ENCODE measurements at places on chromosomes 6 and 20.

DNA sequence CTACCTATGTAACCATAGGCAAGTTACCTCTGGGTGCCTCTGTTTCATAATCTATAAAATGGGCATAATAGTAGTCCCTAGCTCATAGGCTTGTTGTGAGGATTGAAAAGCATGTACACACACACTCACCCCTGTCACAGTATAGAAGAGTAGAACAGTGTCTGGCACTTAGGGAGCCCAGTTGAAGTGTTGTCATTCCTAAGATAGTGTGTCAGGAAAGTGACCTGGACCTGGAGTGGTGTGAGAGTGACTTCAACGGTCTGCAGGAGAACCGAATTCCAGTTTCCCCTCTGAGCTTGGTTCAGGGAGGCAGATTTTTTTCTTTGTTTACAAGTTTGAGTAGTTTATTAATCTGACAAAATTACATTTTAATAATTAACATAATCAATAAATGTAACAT lies 229.9 kb upstream of the MAP3K7 start:
- DNase-seq, result no peak

GRCh38 chr6:72819609-72820008 lies 197.7 kb downstream of the KCNQ5 start:
- no peak for DNase-seq

DNA sequence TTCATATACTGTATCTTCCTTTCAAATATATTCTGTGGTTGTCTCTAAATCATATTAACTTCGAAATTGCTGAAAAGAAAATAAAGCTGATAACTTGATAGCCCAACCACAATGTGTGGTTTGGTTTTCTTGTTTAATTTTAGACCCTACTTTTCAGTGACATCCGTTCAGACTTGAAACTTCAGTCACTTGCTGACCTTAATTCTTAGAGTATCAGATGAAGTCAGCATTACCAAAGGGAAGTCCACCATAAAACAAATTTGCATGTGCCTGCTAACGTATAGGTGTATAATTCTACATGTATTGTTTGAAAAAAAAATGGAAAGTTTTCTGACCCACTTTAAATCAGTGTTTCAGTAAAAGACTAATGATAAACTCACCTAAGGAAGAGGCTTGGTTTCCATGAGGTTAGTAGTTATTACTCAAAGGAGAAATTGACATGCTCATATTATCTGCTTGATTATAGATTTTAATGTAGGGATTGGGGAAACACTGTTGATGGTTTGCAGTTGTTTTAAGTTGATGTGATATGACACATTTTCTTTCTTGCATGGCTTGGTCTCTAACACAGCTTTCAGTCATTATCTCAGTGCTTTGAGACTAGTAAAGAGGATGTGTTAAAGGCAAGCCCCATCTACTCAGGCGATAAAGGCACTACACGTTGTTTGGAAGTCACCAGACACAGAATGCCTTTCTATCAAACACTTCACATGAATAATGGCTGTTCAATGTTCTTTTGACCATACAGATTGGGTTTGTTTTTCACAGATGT lies 5.2 kb upstream of the IL17A start:
- DNase-seq, result no peak

DNA sequence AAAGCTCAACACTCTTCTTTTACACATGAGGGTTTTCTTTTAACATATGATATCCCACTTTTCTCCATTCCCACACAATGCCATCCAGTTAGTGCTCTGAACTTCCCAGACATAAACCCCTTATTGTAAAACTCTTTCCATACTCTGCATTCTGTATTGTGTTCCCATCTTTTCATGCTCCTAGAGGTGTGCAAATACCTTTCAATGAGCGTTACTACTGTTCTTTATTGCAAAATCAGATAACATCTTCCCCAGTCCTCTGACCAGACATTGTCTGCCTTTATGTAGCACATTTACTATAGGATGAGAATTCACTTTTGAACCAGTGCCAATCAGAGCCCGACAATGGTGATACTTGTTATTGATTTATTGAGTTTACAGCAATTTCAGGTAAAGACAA lies 296.2 kb downstream of the GRIK2 start:
- no peak for DNase-seq

DNA sequence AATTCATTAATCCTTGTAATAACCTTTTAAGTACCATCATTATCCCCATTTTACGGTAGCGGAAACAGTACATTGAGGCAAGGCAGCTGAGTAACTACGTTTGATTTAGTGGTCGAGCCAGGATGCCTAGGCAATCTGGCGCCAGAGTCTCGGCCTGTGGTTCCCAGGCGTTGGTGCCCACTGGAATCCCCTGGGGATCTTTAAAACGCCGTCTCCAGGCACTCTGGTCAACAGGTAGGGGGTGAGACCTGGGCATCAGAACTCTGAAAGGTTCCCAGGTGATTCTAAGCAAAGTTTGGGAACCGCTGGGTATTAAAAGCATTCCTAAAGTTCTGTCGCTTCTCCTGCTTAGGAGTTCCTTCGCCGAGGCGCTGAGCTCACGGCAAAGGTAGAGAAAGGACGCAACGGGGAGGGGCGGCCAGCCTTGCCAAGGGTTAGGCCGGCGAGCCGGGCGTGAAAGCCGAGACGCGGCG lies 939 bp downstream of the DTNBP1 start:
- no peak for DNase-seq

DNA sequence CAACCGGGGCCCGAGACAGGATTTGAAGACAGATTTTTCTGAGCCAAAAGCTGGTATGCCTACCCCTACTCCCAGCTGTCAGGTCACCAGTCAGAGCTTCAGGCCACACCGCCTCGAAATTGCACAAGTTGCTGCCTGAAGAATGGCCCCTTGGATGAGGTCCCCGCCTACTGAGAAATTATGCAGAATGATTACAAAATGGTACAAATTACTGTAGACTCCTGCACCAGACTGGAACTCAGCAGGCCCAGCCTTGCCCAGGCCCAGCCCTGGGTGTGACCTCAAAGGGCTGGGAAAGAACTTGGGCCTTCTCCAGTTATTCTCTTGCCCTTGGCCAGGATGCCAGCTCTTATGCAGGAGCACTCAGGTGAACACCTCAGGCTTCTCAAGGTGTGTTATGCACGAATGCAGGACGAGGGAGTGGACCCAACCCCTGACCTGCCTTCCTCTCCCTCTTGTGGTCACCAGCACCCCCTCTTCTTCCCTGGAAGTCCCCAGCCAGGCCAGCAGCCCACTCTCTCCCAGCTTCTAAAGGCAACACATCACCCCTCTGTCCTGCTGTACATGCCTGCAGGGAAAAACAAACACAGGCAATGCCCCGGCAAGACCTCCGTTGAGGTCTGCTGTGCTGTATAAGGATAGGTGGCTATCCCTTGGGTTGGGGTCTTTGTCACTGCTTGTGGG lies 88.7 kb upstream of the NAA20 start:
- no peak for DNase-seq

GRCh38 chr6:2581011-2581410 lies 169.7 kb downstream of the MYLK4 start:
- no peak for DNase-seq

DNA sequence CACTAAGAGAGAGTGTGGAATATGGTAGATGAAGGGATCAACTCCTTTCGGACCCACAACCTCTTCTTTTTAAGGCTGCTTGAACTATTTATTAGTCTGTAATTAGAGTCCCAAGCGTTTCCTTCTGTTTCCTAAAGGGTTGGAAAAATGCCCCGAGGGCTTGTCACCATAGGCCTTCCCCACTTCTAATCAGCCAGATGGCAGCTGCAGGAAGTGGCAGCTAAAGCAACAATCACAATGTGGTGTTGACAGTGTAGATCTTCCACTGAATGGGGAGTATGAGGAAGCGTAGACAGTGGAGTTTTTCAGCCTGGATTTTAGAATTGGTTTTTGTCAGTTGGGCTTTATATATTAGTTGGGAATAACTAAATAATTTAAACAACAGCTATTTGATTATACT lies 40.6 kb downstream of the SLC35D3 start:
- no peak for DNase-seq

- peak; percentile 90 for DNase-seq
These were observed 57.6 kb upstream of the SCAF8 start for GRCh38 chr6:154675602-154676088.

DNA sequence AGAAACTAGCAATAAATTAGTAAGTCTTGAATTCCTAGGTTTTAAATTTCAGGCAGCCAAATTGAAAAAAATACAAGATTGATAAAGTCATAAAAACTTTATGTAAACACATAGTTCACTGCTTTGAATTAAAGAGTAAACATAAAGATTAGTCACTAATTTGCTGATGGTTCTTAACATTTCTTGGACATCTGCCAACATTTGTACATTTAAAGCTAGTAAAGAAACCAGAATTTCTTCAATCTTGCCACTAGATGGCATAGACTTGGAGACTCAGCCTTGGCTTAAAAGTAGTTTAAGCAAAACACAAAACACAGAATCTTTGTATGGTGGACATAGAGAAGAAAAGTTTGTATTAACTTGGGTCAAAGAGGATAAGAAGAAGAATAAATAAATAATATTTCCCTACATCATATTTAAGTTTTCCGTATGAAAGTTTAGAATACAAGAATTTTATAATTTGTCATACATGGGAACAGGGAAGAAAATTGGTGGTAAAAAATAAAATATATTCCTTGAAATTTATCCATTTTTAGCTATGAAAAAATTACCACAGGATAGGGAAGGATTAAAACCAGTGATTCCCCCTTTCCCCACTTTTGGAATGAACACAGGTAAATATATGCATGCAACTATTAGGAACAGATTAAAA lies 41.7 kb upstream of the FAM135A start:
- DNase-seq, result peak; percentile 42

- peak; percentile 72 for DNase-seq
These were observed 12.8 kb upstream of the ELOVL5 start for GRCh38 chr6:53361549-53362031.

GRCh38 chr6:93784794-93785693 lies 365.7 kb upstream of the EPHA7 start:
- DNase-seq, result no peak

DNA sequence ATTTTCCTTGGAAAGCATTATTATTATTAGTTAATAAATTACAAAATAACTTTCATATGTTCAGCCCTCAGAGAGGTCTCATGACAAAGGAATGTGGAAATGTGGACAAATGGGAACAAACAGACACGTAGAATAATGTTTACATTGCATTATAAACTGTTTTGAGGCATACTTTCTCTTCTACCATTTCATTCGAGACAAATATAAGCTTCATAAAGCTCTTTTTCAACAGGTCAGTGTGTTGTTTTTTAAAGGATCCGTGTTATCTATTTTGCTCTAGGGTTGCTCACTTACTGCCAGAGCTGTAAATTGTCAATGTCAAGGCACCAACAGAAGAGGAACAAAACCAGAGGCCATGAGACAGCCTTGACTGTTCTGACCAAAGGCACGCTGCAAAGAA lies 256.8 kb downstream of the PHACTR1 start:
- DNase-seq, result no peak

DNA sequence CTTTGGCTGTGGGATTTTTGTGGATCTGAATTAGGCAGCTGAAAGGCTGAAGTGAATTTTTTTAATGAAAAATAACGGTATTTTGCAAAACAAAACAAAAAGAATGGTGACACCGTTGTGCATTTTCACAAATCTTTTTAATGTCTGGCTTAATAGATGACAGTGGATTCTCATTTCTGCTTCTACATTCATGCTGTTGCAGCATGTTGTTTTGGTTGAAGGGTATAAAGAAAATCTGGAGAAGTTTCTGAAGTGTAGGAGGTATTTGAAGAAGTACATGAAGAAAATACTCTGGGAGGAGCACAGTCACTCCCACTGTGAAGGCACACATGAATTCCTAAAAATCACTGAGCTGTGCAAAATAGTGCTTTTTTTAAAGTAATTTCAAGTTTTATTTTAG lies 3.1 kb upstream of the MAP3K5 start:
- DNase-seq, result no peak

DNA sequence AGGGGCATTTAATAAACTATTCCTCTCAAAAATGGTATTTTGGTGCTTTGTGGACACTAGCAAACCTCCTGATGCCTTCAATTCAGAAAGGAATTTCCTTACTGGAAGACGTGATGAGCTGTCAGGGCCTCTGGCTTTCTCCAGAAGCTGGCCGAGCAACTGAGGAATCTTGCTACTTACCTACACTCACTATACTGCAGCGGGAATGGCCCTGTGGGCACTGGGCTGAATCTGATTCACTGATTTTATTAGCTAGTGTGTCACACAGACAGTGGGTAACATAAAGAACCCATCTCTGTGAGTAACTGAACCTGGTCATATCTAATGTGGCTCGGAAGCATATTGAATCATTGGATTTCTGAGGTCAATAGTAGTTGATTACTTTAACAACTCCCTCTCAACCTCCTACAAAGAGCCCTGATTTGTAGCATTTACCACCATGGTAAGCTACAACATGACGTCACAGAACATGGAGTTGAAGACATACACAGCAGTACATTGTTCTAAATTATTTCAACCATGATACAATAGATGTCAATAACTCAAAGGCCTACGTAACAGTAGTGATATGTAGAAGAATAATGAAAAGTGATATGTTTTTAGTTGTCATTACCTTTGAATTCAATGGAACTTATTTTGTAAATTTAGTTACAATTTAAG lies 232.1 kb downstream of the SYNE1 start:
- no peak for DNase-seq

- no peak for DNase-seq
These were observed 478.1 kb downstream of the PREX1 start for GRCh38 chr20:48349656-48350055.

DNA sequence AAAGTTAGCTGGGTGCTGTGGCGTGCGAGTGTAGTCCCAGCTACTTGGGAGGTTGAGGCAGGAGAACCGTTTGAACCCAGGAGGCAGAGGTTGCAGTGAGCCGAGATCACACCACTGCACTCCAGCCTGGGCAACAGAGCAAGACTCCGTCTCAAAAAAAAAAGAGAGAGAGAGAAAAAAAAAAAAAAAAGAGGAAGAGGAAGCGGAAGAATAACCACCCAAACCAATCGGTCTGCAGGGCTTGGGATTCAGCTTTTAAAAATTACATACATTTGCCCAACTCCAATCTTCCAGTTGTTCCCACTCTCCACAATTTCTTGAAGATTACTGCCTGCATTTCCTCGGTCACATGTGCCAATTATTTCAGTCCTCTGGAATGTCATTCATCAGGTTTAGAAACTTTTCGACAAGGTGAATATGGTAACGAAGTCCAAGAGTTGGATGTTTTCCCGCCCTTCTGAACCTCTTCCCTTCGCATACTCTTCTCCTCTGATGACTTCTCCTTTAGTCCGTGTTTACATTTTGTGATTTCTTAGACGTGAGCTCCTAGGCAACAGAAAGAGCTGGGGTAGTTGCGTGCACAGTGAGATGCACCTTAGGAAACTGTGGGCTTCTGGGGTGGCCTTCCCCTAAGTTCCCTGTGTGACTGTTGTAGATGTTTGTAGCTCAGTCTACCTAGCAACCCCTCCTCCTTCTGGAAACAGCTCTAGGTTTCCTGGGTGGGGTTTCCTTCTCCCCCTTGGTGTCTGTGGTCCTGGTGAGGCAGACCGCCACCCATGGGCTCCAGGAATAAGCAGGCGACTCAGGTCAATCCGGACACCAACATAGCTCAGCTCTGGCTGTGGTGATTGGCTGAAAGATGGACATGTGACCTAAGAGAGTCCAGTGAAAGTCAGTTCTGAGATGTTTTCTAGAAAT lies 63.0 kb upstream of the NCOA3 start:
- DNase-seq, result no peak

GRCh38 chr20:25865715-25866656 lies 169.3 kb upstream of the ZNF337 start:
- peak; percentile 76 for DNase-seq

- no peak for DNase-seq
These were observed 141.5 kb downstream of the ATXN1 start for GRCh38 chr6:16619777-16620176.

- DNase-seq, result no peak
These were observed 225.5 kb downstream of the BMP7 start for GRCh38 chr20:57040924-57041323.

- DNase-seq, result no peak
These were observed 5.1 kb upstream of the BEND3 start for GRCh38 chr6:107120404-107120803.

Data from CD4-positive, alpha-beta T cell treated with Interleukin-6 at 100 ng/mL for 8 hours (primary cell).